Stimulated activated CD4-positive, alpha-beta T cell treated with anti-CD3 and anti-CD28 coated beads, TNF-alpha, amount 100 ng/mL, for 48 hours (primary cell): ENCODE measurements at places on chromosomes 4 and X.

GRCh38 chr4:127501103-127501502, 131.7 kb upstream of the INTU start:
- no peak for DNase-seq

- DNase-seq = no peak
Observed at GRCh38 chrX:154355776-154356140, 18.7 kb downstream of the FLNA start.

DNA sequence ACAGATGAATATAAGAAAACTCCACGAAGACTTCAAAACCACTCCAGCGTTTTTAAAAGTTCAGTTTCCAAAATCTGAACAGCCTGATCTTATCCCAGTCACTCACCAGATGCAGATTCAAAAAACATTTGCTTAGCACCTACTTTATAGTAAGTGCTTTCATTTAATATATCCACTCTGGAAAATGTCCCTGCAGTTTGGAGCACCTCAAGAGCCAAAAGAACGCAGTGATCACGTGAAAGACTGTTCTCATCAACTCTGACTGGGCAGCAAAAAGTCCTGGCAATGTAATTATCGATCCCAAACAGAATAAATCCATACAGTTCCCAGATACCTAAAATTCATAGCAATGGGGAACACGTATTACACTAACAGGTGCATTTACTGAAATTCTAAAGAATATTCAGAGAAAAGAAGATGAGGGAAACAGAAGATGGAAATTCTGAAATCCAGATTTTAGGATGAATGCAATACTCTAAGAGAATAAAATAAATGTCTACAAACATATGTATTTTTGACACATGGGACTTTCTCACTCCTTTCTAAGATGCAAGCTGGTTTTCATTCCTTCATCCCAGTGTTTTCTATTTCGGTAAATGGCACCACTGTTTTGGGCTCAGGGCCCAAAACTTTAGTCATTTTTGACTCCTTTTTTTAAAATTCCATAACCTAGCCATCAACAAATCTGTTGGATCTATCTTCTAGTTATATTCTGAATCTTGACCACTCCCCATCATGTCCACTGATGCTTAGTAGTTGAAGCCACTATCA, 13.9 kb downstream of the ATP8A1 start:
- DNase-seq = no peak

DNA sequence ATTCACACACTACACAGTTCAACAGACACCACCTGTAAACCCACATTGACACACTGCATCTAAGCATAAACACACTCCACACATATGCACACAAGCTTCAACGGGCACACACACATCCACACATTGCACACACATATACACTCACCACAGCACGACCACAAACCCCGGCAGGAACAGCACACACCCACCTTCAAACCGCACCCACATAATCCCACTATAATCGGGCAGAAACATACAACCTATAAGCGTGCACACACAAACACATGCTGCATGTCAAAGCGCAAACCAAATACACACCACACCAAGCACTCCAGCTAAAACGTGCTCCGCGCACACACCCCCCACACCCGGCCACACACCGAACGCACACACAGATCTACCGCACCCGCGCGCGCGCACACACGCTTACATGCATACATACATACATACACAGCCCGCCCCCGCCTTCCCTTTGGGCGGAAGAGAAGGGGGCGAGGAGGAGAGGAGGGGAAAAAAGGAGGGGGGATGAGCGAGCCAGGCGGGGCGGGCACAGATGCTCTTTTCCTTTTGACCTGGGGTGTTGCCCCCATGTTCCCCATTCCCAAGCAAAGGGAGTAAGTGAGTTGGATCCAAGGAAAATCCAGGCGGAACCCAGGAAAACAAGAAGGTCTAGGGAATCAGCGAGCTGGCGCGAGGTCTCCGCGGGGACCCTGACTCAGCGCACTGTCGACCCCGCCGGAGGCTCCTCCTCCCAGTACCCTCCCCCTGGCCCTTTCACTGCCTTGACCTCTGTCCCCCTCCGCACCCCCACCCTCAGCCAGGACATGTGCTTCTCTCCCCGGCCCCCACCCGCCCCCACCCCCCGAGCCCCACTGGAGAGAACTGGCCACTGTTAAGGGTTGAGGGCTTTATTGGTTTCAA, 9.9 kb downstream of the ARHGAP36 start:
- no peak for DNase-seq

DNA sequence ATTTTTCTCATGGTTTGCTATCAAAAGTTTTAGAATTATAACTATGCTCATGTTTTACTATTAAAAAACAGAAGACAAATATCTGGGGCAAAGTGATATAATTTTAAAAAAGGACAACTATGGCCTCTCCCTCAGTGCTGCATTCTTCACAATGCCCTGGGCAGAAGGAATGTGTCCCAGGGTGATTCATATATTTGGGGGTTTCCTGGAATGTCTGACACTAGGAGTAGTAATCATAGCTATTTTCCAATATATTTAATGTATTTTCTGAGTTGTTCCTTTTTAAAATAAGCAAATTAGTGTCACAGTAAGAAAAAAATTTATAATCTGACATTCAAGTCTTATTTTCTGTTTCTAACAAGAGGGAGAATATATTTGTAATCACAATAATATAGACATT, 281.7 kb downstream of the UNC5C start:
- no peak for DNase-seq

DNA sequence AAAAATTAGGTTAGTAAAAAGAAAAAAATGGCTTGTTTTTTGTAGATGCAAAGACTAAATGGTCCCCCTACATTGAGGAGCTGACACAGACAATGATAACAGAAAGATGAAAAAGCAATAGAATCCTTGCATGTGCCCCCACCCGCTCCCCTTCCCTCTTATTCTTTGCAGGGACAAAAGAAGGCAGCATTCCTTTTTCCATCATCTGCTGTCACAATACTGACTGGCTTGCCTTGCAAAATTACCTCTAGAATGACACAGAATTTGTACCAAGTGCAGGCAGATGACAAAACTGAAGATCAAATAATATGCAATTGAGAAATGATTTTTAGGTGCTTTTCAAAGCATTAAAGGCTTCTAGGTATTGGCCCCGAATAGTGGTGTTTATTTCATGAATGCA, 153.1 kb upstream of the AGA start:
- no peak for DNase-seq

DNA sequence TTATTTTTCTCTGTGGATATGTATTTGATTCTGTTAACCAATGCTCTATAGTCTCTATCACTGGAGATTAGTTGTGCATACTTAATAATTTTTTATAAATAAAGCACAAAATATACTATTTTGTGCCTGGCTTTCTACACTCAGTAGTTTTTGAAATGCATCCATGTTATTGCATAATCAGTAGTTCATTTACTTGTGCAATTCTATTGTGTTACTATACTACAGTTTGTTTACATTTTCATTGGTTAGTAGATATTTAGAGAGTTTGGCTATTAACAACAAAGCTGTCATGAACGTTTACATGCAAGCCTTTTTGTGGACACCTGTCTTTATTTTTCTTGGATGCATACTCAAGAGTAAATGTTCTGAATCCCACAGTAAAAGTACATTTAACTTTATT, 265.0 kb upstream of the FAT4 start:
- DNase-seq = no peak

DNA sequence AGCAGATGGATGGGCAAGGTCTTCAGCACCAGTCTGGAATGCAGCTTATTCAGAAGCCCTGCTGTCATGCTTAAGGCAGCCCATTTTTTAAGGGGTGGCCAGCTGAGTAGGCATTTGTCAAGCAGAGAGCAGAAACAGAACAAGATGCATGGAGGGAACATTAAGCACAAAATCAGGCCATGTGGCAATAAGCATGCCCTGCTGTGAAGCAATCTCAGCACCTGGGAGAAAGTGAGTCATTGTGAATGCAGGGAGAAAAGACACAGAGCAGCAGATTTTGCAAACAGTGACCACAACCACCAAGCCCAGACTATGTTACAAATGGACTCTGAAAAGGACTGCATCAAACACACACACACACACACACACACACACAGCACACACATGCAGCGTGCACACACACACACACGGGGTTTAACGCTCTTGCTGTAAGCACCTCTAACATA, 94.1 kb upstream of the GALNT7 start:
- DNase-seq = no peak

- no peak for DNase-seq
Observed at GRCh38 chr4:1732911-1733310, 11.6 kb downstream of the TACC3 start.

- DNase-seq = no peak
Observed at GRCh38 chrX:15344106-15344505, 8.8 kb upstream of the PIGA start.

DNA sequence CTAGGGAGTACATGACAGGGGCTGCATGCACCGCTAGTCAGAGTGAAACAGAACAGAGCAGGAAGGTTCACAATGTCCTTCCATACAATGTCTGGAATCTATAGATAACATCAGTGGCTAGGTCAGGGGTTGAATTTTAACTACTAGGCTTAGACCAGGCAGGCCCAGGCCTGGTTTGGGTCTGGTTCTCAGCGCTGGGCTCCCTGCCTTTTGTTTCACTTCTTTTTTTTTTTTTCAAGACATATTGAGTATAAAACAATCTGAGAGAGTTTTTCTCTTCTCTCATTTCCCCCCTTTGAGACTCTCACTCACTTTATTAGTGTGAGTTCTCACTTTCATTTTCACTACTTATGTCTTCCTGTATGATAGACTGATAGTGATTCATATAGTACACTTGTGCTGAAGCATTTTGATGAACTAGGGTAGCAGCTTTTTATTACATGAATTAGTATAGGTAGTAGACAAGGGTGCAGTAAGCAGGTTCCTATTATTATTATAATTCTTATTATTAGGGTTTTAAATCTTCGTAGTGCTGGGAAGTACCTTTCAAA, 120.0 kb upstream of the ZDHHC15 start:
- DNase-seq = no peak

DNA sequence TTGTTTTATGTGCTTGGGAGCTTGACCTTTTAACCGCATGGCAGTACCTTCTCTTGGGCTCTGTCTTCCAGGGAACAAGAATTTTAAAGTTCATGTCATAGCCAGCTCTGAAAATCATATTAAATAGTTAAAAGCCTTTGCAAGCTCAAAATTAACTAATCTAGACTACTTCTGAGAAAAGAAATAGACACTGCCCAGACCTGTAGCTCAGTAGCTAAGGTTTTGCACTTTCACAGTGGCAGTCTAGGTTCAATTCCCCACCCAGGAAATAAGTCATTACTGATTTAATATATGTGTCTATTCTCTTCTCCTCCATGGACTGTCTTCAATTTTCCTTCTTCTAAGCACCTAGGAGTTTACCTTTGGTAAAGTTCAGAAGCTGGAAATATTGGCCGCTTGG, 27.4 kb downstream of the HSD17B11 start:
- no peak for DNase-seq

DNA sequence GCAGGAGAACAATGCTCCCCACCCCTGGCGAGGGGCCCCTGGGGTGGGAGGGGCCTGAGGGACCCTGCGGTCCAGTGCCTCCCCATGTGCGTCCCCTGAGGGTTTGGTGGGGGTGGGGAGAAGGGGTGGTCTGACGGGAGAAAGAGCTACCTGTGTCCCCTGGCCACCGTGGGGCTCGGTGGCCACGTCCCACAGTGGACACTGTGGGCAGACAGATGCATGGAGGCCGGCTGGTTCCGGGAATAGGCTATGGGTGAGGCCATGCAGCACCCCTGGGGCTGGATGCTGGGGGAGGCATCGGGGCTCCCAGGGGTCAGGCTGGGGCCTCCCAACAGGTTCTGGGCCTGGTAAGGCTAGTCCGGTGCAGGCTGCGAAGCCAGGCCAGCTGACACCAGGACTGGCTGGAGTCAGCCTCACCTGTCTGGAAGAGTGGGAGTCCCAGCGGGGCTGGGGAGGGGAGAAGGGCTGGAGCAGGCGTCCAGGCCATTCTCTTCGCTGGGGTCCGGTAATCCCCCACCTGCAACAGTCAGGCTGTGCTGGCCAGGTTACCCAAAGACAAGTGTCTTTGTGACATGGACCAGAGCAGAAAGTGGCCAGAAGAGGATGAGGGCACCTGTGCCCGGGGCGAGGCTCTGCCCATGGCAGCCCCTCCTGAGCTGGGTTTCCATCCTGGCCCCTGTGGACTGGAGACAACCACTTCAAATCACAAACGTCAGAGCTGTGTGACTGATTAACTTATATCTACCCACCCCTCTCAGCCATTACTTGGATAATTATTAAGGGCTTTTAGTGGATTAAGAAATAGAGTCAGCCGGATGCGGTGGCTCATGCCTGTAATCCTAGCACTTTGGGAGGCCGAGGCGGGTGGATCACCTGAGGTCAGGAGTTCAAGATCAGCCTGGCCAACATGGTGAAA, 1.4 kb upstream of the FAM53A start:
- DNase-seq = no peak

DNA sequence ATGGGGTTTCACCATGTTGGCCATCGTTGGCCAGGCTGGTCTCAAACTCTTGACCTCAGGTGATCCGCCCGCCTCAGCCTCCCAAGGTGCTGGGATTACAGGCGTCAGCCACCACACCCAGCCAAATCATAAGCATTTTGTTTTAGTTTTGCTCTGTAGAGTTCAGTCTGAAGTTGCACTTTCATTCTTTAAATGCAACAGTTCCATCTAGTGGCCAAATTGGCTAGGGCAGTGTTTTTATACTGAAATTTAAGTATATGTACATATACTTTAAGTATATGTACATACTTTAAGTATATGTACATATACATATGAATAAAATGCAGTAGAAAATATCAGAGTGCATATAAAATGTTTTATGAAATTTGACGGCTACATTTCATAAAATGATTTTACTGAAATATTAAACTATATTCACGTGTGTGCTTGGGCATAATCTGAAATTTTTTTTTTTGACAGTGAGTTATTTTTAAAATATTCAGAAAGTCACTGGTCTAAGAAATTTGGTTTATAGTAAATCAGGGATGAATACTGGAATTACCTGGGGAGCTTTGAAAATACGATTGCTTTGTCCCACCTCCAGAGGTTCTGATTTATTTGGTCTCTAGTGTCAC, 145.5 kb downstream of the NWD2 start:
- DNase-seq = peak; percentile 7

- no peak for DNase-seq
Observed at GRCh38 chr4:89123451-89123851, 12.1 kb downstream of the TIGD2 start.

GRCh38 chrX:8043121-8043520, 115.9 kb upstream of the PNPLA4 start:
- no peak for DNase-seq

DNA sequence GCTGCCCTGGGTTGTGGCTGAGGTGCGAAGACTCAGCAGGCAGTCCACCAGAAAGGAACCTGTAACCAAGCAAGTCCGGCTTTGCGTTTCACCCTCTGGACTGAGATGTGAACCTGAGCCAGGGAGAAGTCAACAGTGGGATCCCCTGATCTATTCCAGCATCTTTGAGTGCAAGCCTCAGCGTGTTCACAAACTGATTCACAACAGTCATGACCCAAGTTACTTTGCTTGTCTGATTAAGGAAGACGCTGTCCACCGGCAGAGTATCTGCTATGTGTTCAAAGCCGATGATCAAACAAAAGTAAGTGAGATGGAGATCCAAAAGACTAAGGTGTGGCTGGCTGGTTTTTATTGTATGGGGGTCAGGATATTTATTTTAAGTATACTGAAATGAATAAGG, 11.3 kb downstream of the TBC1D1 start:
- no peak for DNase-seq

- no peak for DNase-seq
Observed at GRCh38 chr4:122152711-122153226, 638 bp downstream of the BLTP1 start.
